Daoy (cell line): ENCODE measurements at places on chromosomes 12 and 14. TPM values are rescaled to one million over a fixed set of nuclear protein-coding genes. Genes with fewer than 3 reads are reported as not detected.

DNA sequence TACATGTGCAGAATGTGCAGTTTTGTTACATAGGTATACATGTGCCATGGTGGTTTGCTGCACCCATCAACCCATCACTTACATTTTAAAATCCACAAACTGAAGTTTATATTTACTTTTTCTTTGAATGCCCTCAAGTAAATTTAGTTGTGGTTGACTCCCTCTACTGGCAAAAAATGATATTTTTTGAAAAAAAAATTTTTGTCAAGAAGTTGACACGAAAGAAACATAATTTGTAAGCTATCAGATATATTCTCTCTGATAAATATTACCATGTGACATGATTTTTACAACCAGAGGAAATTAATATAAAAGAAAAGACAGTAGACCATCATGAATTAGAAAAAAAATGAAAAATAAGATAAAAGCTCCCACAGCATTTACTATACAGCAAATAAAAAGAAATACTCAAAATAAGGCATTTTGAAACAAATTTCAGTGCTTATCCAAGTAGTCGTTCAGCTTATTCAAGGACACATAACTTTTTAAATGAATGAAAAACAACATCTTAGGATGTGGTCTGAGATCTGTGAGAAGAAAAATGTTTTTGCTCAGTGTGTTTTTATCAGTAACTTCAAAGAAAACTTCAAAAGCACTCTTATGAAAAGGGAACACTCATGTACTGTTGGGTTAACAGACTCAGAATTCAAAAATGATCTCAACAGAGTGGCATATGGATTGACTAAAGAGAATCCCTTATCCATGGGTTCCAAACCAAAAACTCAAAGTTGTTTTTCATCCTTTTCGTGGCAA lies 30.0 kb upstream of the GRIP1 start:
- DNase-seq, result no peak

KRT6C gene
- not detected in 2 replicates for total RNA-seq

- peak; percentile 17 for DNase-seq
These were observed 63.2 kb upstream of the INSM2 start for GRCh38 chr14:35470755-35471154.

ANKRD33 gene
- not detected in 2 replicates for total RNA-seq

- DNase-seq, result no peak
These were observed 62.8 kb upstream of the FOXN3 start for GRCh38 chr14:89479802-89480201.

DNA sequence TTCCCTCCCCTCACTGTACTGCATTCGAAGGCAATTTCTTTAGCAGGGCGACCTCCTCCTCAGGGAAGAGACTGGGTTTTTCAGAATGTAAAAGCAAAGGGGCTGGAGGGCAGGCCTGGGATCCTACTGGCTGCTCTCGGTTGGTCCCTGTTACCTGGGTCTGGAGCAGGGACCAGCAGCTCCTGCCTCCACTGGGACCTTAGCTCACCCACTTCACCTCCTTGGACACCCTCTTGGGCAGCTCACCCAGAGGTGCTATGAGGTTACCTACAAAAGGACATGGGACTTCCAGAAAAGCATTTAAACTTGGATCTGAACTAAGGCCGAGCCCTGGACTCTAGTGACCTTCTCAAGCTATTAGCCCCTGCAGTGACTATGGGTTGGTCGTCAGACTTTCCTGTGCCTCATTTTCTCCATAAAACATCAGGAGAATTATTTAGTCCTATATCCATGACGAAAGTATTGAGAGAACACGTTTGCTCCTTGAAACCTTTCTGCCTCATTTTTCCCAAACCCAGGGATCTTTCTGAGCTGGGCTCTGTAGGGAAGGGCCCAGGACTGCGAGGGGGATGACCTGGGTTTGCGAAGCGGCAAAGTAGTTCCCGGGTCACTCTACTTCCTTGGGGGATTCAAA lies 65.0 kb downstream of the FBXL14 start:
- DNase-seq, result no peak

DNA sequence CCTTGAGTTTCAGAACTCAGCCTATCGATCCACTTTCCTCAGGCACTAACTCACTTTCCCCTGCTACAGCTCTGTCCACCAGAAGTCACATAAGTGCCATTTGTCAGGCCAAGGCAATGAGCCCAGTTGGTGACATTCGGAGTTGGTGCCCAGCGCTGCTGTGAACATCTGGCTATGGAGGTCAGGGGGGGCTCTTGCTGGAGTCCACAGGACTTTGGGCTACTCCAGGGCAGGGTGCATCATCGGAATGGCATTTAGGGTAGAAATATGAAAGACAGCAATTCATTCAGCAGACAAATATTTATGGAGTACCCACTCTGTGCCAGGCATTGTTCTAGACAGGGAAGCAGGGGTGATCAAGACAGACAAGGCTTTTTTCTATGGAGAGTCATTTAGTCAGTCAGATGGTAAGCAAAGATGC lies 1.5 kb upstream of the PPP1CC start:
- DNase-seq, result peak; percentile 68

DNA sequence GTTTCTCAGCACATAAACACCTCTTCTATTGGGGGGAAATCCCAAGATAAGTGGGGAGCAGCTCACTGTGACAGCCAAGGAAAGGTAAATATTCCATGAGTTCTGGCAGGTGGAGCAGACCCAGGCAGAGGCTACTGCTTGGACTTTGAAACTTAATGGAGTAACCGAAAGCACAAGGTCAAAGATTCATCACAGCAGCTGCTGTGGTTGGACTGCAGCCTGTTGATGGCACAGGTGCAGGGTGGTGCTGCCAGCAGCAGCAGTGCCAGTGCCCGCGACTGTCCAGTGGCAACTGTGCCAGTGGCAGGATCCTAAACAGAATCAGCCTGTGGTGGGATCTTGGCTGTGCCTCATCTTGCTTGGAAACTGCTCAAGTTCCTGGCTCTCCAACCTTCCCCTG lies 81.4 kb upstream of the ARID2 start:
- DNase-seq, result no peak

OTOGL gene
- 1.0 and 1.4 TPM in 2 replicates for total RNA-seq

SLC8A3 gene
- total RNA-seq, result 0.40 and 1.9 TPM in 2 replicates

C14orf119 gene
- total RNA-seq, result 66.5 and 80.1 TPM in 2 replicates

GRCh38 chr12:41073633-41074472 lies 114.3 kb upstream of the PDZRN4 start:
- no peak for DNase-seq

NEUROD4 gene
- total RNA-seq, result not detected in 2 replicates

DNA sequence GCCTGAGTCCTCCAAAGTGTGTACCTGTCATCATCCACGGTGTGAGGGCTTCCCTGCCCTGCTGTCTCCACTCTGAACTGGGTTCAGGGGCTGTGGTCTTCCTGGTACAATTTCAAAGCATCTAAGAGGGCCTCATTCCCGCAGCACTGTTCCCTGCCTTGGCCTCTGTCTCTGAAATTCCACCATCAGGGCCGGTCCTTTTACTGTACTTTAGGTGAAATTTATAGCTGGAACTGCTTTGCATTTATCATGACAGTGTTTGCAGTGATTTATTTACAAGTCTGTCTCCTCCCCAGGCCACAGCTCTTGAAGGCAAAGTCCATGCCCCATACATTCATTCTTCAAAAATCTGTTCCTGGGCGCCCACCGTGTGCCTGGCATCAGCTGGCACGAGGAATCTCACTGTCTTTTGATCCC lies 36.9 kb upstream of the NCOR2 start:
- no peak for DNase-seq

DNA sequence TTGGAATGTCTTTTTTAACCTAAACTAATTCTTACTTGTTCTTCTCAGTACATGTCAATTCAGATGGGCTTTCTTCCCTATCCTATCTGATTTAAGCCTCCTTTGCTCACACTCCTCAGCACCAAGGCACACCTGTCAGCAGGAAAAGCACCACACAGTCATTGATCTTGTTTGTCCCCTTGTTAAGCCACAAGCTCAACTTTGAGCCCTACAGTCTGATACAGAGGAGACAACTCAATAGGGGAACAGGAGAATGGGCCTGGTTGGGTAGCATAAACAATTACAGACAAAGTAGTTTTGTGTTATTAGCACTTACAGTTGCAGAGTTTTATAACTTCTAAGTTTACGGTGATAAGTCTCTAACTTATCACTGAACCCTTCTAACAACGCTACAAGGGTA lies 29.5 kb upstream of the SYCP3 start:
- no peak for DNase-seq

KRT83 gene
- not detected in 2 replicates for total RNA-seq

- no peak for DNase-seq
These were observed 45.5 kb downstream of the ACADS start for GRCh38 chr12:120771097-120771496.

DDIT3 gene
- total RNA-seq, result 9.4 and 11.3 TPM in 2 replicates

- DNase-seq, result no peak
These were observed 55.6 kb downstream of the FRMD6 start for GRCh38 chr14:51707327-51707726.

DNA sequence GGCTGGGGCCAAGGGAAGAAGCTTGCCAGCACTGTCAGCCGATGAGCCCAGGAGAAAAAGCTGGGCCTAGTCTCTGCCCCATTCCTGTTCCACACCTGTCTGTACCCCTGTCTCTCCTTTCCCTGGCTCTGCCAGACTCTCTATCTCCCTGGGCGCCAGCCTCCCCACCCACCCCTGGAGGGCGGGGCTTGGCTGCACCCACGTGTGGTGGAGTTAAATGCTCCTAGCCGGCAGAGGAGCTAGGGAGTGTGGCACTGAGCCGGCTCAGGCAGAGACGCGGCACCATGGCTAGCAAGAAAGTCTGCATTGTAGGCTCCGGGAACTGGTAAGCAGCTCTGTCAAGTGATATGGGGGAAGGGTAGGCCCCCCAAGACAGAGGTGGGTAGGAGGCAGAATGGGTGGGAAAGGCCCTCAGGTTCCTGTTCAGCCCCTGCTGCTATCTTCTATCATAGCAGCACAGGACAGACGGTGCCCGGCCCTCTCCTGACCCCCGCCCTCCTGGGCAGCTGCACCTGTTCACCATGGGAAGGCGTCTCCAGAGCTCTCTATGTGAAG lies at the start of gene GPD1:
GPD1 (plus strand) TSS at position 242 of the 555 bp plus-strand sequence; CDS start at position 285, 43 bp downstream.
- DNase-seq, result peak; percentile 68

DNA sequence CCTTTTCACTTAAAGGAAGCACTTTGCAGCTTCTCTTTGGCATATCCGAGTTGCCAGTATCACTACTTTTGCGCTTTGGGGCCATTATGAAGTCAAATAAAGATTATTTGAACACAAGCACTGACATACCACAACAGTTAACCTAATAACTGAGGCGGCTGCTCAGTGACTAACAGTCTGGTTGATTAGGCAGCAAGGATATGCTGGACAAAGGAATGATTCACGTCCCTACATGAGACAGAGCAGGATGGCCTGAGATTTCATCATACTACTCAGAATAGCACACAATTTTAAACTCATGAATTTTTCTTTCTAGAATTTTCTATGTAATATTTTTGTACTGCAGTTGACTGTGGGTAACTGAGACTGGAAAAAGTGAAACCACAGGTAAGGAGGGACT lies 56.9 kb upstream of the E2F7 start:
- DNase-seq, result peak; percentile 90
